ENCODE measurements at places on chromosomes 6 and 20.

DNA sequence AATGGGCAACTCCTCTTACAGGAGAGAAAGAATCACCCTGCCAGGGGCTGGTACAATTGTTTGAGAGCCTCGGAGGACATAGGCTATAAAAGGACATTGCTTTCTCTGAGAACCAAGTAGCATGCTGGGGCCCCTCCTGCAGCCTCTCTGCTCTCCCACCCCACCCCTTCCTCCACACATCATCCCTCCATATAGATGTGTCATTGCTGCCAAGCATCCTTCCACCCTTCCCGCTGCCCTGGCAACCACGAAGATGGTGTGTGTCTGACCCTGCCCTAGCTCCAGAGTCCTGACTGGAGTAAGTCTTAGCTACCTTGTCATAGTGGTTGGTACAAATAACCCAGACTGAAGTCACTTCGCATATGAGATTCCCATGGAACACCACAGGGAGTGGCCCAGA, 129.7 kb downstream of the SNX5 start:
- DNase-seq = no peak

DNA sequence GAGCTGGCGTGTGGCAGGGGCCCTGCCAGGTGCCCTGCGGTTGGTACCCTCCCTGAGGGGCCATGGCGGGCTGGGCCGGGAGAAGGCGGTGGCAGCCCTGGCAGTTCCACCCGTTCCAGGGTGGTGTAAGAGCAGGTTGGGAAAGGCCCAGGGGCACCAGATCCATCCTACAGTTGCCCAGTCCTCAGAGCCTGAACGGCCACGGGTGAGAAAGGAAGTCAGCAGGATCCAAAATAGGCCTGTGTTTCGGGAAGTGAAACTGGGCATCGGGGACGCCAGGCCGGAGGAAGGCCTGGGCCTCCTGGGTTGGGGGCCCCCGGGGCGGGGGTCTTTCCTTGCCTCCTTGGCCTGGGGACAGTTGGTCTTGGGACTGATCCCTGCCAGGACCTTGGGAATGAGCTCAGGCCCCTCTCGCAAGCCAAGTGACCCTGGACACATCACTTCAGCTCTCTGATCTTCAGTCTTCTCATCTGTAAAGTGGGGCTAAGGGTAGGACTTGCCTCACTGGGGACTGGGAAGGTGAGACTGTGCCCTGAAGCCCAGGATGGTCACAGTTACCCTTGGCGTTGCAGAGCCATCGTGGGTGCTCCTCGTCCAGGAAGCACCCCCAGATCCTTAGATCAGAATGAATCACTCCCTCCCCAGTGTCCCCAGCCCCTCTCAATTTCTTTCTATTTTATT, 18.1 kb upstream of the NOL4L start:
- DNase-seq = no peak

- DNase-seq = no peak
These were observed 218.3 kb downstream of the PREX1 start for GRCh38 chr20:48609491-48609978.

DNA sequence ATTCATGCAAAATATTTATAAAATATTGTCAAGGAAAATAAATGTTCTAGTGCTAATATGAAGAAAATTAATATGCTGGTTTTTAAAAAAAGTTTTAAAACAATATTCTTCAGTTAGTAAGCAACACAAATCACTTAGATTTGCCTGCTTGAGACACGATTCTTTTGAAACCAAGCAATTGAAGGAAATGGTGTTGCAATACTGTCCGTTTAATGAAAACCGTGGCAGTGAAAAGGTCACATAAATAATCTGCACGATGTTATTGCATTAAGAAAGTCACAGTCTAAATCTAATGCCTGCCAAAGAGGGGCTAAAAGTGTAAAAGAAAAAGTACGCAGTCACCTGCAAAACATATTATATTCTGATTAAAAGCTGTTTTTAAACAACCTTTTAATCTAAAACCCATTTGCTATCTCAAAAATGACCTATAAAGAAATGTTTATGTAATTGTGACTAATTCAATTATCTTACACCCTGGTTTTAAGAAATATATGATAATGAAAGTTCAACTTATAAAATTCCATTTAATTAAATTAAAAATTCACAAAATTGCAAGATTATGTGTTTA, 143.0 kb downstream of the GMDS start:
- no peak for DNase-seq

GRCh38 chr6:117602899-117603588, 733 bp upstream of the GOPC start:
- no peak for DNase-seq

DNA sequence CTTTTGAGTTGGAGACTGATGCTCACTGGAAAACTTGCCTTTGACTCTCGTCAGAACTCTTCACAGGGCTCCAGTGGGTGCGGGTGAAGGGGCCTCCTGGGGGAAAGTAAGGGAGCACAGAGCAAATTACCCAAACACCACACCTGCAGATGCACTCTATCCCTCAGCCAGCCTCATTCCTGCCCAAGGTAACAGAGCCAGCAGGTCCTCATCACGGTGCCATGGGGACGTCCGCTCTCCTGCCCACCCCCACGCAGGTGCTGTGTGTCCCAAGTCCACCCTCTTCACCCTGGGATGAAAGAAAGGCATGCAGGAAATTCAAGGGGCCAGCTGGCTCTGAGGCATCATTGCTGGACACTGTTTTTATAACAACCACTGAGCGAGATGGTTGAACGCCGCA, 269.0 kb downstream of the SMOC2 start:
- DNase-seq = no peak

DNA sequence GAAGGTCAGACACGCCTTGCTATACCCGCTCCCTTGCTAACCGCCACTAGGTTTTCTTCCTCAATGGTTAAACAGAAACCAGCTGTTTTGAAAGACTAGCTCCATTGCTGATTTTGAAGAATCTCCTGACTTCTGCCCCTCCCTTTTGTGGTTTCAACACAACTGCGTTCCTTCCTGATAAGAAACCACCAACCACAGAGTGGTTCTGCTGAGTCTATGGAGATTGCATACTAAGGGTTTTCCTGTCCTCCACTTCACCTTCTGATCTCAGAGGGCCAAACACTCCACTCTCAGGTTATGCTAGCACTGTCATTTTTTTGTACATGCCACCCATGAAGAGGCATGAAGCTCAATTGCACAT, 207.9 kb downstream of the MYLK4 start:
- no peak for DNase-seq

GRCh38 chr20:49724408-49725223, 10.9 kb upstream of the B4GALT5 start:
- DNase-seq = no peak

DNA sequence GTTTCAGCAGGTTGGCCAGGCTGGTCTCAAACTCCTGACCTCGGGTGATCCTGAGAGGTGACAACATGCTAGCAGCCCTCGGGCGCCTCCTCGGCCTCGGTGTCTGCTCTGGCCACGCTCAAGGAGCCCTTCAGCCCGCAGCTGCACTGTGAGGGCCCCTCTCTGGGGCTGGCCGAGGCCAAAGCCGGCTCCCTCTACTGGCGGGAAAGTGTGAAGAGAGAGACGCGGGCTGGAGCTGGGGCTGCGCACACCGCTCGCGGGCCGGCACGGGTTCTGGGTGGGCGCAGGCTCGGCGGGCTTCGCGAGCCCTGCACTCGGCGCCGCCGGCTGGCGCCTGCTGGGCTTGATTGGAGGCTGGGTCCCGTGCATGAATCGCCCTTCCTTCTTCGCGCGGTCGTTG, 80.8 kb upstream of the RBM24 start:
- no peak for DNase-seq

DNA sequence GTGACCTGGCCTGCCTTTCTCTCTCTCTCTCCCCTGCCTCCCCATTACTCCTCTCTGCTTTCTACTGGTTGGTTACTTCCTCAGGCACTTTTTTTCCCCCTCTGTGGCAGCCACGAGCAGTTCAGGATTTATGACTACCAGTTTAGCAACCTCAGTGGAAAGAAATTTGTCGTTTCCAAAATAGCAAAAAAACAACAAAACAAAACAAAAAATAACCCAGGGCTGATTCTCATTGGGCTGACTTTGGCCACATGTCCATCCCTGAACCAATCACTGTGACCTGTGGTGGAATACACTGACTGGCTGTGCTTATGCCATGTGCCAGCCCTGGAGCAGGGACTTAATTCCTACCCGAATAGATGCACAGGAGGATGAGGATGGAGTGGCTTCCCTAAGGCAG, 137.4 kb downstream of the TFAP2C start:
- no peak for DNase-seq

GRCh38 chr6:54284161-54284860, 23.9 kb upstream of the TINAG start:
- no peak for DNase-seq

GRCh38 chr6:143037470-143037869, 23.2 kb upstream of the AIG1 start:
- DNase-seq = no peak

DNA sequence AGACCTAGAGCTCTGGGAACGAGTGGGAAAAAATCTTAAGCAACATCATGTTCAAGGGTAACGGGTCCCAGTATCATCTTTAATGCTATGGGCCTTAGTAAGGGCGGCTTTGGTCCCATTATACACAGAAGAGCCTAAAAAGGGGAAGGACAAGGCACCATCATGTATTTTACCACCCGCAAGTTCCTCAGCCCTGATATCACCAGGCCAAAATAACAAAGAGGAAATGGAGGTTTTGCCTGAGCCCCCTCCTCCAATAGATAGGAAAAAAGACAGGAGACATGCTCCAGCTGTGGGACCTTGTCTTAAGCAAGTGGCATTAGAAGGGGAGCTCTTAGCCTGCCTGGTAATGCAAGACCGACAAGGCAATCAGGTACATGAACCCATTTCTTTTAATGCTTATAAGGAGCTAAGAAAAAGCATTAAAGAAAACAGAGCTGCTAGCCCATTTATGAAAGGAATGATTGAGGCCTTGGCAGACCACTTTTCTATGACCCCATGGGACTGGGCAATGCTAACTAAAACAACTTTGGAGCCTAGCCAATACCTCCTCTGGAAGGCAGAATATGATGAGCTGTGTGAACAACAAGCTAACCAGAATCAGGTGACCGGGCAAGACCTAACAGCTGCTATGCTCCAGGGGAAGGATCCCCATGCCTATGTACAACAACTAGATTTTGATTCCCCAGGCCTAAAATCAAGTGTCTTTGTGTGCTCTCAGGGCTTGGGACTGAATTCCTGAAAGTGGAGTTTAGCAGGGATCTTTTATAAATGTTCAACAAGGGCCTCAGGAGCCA, 23.2 kb downstream of the HLA-DPA1 start:
- DNase-seq = no peak

DNA sequence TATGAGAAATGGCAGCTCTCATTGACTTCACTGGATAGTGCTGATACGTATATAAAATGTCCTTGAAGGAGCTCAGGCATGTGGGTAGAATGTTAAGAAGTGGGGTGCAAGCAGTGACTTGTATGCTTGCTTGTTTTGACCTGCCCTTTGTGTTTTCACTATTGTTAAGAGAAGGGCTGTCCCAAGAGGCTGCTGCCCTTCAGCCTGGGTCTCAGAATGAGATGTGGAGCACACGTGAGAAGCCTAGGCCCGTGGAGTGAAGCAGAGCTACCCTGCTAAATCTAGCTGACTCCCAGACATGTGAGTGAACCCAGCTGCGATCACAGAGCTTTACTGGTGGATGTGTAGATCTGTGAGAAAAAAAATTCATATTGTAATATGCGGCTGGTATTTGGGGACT, 305.3 kb upstream of the RGS17 start:
- no peak for DNase-seq

DNA sequence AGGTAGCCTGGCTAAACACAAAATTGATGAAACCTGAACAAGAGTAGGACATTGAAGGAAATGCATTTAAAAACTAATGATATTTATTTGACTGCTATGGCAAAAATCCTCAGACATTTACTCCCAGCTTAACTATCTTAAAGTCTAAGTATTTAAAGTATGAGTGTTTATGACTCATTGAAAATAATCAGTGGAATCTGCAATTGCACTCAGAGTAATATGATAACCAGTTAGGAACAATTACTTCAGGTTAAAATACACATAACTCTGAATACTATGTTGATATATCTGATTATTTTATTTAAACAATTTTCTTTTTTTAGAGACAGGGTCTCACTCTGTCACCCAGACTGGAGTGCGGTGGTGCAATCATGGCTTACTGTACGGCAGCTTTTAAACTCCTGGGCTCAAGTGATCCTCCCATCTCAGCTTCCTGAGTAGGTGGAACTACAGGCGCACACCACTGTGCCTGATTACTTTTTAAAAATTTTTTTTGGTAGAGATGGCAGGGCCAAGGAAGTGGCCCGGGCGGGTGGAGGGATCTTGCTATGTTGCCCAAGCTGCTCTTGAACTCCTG, 43.9 kb downstream of the FILIP1 start:
- no peak for DNase-seq

GRCh38 chr6:93580446-93580845, 161.1 kb upstream of the EPHA7 start:
- DNase-seq = no peak

DNA sequence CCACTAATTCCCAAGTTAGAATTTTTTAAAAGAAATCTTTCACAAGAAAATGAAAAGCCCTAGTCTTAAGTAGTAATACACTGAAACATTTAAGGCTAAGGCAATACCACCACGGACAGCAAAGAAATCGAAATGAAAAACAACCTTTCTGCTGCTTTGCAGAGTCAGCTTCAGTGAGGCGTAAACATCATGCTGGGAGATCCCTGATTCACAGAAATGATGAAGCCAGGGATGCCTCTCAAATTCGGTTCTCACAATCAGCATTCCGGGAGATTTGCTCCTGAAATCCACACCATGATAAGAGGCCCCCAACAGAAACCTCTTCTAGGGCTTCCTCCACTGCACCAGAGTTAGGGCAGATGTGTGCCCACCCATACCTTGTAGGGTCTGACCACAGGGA, 18.6 kb downstream of the RRBP1 start:
- no peak for DNase-seq

- DNase-seq = no peak
These were observed 90.4 kb downstream of the COL12A1 start for GRCh38 chr6:75115481-75115880.

DNA sequence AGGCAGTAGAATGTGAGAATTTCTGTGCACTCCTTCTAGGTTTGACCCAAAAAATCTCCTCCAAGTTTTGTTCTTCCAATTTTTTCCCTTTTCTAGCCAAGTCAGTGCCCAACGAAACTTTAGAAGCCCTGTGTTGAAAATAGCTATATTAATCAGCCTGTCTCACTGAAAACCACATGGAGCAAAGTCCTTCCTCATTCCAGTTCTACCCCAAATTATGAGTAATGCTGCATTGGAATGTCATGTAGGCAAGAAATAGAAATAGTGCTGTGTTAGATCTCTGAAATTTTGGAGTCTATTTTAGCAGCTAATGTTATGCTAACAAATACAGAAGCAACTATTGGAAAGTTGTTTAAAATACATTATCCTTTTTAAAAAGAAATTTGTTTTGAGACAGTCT, 725.5 kb downstream of the TBC1D32 start:
- no peak for DNase-seq

GRCh38 chr6:40955178-40955545, 83.9 kb downstream of the UNC5CL start:
- DNase-seq = no peak

- DNase-seq = no peak
These were observed 18.9 kb downstream of the TREML1 start for GRCh38 chr6:41135062-41135832.

- DNase-seq = no peak
These were observed 6.0 kb downstream of the SYTL3 start for GRCh38 chr6:158655569-158656450.
